GM03348 (cell line): ENCODE measurements at places on chromosomes 5 and 9.

- no peak for DNase-seq
Measured at GRCh38 chr9:8143677-8144076, 344.1 kb upstream of the DMAC1 start.

GRCh38 chr5:85278193-85278592, 893.5 kb upstream of the EDIL3 start:
- no peak for DNase-seq

- no peak for DNase-seq
Measured at GRCh38 chr5:66213533-66213932, 69.4 kb downstream of the SREK1 start.

GRCh38 chr5:32504989-32505596, 60.6 kb upstream of the ZFR start:
- peak; percentile 89 for DNase-seq

DNA sequence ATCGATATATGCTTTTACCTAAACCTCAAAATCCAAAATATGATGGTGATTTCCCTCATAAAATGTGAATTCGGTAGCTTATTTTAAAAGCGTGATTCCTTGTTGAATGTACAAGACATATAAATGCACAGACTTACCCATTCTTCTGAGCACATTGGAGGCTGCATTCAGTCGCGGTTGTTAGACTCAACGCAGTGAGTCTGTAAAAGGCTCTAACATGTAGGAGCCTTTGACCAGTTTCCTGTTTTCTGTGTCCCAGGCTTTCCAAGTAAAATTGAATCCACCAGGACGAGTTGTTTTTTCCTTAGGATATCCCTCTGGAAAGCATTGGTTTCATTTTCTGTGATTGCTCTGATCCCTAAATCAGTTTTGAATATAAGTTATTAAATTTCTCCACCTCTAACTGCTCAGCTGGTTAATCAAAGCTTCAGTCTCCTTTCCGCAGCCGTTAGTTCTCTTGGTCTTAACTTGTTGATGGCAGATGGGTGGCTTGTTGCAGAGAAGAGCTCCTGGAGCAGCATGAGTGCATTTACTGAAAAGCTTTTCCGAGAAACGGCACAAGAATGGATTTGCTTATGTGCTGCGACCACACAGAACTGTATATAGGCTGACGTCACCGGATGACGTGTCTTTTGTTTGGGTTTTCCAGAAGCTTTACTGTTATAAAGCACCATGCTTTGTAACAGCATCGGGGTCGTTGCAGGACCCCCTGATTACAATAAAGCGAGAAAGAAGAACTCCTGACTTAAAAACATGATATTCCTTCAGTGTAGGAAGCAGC, at the start of gene LRRTM2:
Gene LRRTM2, minus strand, starts transcription at position 565 of the 781 bp plus-strand sequence. Its CDS starts 424 bp downstream, at position 141.
- peak; percentile 47 for DNase-seq

- no peak for DNase-seq
Measured at GRCh38 chr5:135327429-135328127, 71.5 kb downstream of the MACROH2A1 start.

DNA sequence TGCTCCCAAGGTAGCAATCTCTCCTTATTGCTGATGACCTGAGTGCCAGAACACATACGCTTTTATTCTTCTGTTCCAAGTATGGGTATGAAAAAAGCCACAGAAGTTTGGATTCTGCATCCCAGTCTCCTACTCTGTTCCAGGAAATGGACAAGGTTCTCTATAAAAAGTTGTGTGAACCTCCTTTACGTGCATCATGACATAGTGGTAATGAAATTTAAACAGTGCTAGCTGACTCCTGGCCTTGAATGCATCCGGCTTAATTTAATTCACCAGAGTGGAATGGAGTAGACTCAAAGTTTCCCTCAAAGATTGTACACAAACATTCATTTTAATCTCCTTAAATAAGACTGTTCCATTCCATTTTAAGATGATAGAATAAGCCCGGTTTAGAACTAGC, 68.9 kb downstream of the LURAP1L start:
- no peak for DNase-seq

DNA sequence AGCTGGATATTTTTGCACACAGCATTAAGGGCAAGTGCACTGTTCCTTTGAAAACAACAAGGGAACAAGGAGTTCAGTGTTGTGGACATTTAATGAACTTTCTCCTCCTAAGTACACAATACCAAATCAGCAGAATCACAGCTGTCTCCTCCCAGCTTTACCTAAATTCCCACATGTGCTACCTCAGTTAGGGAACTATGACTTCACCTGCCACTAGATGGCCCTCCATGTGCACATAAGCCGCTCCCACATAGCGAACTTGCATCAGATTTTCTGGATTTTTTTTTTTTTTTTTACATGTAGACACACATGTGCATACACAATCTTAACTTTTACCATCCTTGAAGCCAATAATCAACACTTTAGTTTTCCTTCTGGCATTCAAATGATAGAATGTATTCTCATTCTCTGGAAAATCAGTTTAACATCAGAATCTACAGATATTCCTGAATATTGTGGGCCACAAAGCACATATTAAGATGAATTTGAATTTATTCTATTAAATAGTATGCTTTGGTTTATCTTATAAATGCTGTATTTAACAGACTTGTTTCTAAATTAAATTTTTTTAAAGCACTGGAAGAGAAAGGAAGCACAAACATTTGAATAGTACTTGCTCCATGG, 123.6 kb downstream of the PALM2AKAP2 start:
- peak; percentile 80 for DNase-seq

- DNase-seq, result no peak
Measured at GRCh38 chr5:939368-939767, 46.7 kb downstream of the TRIP13 start.

GRCh38 chr9:81906671-81907070, 21.6 kb upstream of the SPATA31D4 start:
- DNase-seq, result no peak

GRCh38 chr9:99058964-99059921, 45.7 kb upstream of the TGFBR1 start:
- peak; percentile 31 for DNase-seq

- peak; percentile 14 for DNase-seq
Measured at GRCh38 chr5:93100428-93100827, 480.6 kb downstream of the NR2F1-AS1 start.

GRCh38 chr5:151780348-151780747, 8.6 kb downstream of the G3BP1 start:
- no peak for DNase-seq

DNA sequence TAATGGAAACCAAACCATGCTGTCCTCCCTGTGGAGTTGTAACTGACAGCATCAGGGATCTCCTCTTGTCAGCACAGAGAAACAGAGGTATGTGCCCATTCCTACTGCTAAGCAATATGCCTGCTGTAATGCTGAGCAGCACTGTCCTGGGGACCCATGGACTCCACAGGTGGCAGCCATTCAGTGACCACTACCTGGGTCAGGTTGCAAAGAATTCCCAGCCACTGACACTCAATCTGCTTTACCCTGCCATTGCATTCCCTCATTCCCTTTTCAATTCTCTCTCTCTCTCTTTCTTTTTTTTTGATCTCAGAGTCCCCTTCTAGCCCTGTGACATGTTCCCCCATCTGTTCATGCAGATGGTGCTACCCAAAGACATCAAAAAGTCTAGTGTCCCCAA, 104.1 kb downstream of the GABRB2 start:
- no peak for DNase-seq

- DNase-seq, result no peak
Measured at GRCh38 chr5:140084541-140084940, 29.4 kb upstream of the PURA start.

DNA sequence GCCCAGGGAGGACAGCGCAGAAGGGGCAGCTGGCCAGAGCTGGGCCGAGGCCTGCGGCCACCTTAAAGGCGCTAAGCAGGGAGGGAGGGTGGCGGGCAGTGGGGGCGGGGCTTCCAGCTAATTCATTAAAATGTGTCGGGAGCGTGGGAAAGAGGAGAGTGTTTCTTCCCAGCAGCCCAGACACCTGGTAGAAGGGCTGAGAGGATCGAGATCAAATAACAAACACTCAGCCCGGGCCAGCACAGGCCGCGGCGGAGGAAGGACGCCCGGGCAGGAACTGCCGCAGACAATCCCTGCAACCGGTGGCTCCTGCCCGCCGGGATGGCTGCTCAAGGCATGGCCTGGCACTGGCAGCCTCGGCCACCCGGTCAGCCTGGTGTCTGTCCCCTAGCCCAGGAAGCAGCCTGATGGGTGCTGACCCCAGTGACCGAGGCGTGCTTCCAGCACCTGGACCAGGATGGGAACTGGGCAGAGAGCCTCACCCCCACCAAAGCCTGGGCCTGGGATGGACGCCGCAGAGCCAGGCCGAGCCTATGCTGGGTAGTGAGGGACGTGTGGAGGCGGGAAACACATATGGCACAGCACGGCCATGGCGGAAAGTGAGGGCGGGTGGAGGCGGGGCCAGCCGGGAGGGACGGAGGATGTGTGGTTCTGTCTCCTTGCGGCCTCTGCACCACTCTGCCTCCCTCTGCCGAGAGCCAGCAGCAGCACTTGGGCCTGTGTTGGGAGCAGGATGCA, 3.2 kb upstream of the NRARP start:
- DNase-seq, result peak; percentile 72

- no peak for DNase-seq
Measured at GRCh38 chr5:85388770-85389169, 1004.1 kb upstream of the EDIL3 start.

GRCh38 chr5:145293716-145294115, 541.4 kb downstream of the PRELID2 start:
- no peak for DNase-seq

DNA sequence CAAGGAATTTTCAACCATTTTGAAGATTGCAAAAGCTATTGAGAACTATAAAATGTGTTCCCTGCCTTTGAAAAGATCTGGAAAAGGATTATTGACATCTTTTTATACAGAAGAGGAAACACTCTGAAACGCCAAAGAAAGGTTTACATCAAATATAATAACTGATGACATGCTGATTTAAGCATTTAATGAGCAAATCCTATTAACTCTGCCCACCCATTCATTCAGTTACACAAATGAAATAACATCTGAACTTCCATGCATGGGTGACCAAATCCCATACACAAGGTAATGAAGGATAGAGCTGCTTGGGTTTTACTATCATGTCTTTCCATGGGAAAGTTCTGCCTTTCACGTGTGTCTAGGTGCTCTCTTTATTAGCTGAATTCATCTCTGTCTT, 589.4 kb upstream of the WWC1 start:
- no peak for DNase-seq

DNA sequence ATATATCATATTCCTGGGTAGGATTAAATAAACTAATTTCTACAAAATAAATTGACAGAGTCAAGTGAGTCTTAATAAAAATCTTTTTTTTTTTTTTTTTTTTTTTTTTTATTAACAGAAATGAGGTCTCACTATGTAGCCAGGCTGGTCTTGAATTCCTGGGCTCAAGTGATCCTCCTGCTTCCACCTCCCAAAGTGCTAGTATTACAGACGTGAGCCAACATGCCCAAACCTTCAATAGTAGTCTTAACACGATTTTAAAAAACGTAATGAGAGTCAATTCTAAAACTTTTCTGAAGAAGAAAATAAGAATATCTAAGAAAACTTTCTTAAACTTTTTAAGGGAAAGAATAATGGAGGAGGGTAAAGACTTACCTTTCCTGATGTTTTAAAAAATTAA, 84.2 kb downstream of the YIPF5 start:
- no peak for DNase-seq

DNA sequence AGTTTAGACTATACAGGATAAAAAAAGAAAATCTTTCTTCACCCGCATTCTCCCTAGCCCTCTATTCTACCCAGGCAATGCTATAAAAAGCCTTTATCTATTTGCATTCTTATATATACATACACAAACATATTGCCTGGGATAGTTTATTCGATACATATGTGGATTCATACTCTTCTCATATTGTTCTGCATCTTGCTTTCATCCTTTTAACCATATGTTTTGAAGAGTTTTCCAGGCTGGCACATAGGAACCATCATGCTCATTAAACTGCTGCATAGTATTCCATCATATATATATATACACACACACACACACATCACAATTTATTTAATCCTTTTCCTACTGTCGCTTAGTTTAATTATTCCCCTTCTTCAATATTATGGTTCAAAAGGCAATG, 461.2 kb downstream of the NTRK2 start:
- DNase-seq, result no peak

GRCh38 chr9:134099123-134099761, 31.4 kb upstream of the BRD3 start:
- DNase-seq, result peak; percentile 67

- no peak for DNase-seq
Measured at GRCh38 chr5:150753863-150754262, 5.0 kb downstream of the DCTN4 start.

DNA sequence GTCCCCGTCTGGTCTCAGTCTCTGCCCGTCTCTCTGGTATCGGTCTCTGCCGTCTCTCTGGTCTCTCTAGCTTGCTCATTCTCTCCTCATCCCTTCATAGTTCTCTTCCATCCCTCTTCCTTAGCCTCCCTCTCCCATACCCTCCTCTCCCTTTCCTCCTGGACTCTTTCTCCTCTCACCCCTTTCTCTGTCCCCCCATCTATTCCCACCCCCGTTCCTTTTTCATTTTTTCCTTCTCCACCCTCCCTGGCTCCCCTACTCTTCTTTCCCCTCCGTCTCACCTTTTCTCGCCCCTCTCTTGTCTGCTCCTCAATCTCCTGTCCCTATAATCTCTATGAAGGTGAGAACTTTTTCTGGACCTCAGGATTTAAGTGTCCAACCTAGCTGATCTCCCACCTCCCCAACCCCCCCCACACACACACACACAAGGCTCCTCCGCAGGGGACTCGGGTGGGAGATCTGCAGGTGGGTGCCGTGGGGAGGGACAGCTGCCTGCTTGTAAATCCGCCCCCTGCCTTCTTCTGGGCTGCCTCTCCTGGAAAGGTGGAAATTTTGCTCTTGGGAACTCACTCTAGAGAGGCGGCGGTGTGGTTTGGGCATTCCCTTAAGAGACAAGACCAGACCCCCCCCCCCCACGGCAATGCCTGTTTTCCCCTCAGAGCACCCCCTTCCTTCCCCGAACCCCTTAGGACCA, 953 bp downstream of the UBE2QL1 start:
- DNase-seq, result no peak

GRCh38 chr5:33538201-33538600, 97.4 kb downstream of the TARS1 start:
- DNase-seq, result no peak

- no peak for DNase-seq
Measured at GRCh38 chr5:81893961-81894360, 77.9 kb upstream of the ATG10 start.

DNA sequence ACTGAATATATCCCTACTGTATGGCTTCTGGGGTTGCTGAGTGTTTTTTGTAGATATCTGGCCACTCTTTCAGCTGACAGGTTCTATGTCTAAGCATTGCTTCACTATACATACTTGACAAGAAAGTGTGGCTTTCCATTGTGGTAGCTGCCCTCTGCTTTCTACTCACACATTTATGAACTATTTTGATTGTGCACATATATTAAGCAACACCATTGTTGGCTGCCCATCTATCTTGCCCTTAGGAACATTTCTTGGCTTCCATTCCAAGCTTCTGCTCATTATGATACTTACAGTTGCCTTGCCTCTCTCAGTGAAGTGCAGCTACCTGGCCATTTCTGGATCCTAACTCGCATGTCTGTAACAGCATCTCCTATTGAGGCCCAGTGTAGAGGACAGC, 153.6 kb upstream of the MOCS2 start:
- DNase-seq, result no peak

GRCh38 chr5:57779383-57780223, 297.0 kb upstream of the ACTBL2 start:
- DNase-seq, result peak; percentile 60
